ENCODE measurements at places on chromosomes 7 and 10.

GRCh38 chr7:54141576-54141975 lies 400.6 kb upstream of the VSTM2A start:
- DNase-seq: no peak

DNA sequence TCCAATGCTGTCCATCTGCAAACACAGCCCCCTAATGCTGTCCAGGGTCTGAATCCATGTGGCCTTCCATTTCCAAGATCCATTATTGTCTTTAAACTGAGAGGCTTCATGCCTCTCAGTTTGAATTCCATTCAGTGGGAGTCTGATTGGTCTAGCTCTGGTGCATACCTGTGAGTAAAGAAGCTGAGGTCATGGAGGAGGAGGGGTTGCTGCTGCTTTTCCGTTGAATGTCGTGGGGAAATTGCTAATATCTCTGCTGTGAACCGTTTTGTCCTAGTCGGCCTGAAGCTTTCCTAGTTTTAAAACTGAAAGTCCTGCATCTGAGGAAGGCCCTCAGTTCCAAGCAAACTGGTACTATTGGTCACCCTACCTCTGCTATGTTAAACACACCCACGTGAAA lies 17.7 kb downstream of the SH2D4B start:
- DNase-seq: no peak

- DNase-seq: peak; percentile 78
These were observed 1.7 kb downstream of the KLF6 start for GRCh38 chr10:3783316-3783681.

DNA sequence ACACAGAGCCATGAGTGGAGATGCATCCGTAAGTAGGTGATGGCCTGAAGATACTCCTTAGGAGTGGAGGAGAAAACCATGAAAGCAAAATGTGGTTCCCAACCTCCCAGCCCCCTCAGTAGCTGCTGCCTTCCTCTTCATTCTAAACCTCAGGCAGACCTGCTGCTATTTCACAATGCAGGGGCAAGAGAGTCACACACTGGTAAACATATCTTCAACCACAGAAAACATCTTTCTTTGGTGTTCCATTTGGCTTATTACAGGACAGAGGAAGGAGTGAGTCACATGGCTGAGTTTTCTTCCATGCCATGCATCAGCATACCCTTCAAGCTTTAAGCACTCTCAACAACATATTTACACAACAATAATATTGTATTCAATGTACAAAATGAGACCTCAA lies 342.1 kb downstream of the BMPER start:
- DNase-seq: no peak

- no peak for DNase-seq
These were observed 1231.2 kb downstream of the GATA3 start for GRCh38 chr10:9285690-9286089.

GRCh38 chr7:101217388-101218235 lies at the start of the genes PLOD3 and ZNHIT1:
TSS of gene PLOD3 (minus strand) at chr7:101217581. CDS start at chr7:101217274, 307 bp downstream.
TSS of gene ZNHIT1 (plus strand) at chr7:101218165. CDS start at chr7:101218196, 31 bp downstream.
- peak; percentile 95 for DNase-seq

GRCh38 chr7:134788191-134788590 lies 8.8 kb downstream of the CALD1 start:
- no peak for DNase-seq

DNA sequence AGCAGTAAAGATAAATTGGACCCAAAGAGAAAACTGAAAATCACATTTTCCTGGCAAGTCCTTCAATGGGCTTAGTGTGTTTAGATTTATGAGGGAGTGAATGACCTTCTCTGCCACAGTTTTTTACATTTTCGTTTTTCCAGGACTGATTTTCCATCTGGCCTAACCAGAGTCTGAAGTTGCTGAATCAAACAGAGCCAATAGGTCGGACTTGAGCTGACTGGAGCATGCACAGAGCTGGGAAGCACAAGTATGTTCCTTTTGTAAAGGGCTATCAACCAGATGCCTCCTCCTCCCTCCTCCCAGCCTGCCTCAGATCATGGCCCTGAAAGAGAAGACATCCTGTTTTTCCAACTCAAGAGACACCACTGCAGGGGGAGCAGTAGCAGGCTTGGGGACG lies 126.0 kb upstream of the ANKRD1 start:
- DNase-seq: no peak

- DNase-seq: no peak
These were observed 73.3 kb downstream of the CHST15 start for GRCh38 chr10:124019886-124020797.

DNA sequence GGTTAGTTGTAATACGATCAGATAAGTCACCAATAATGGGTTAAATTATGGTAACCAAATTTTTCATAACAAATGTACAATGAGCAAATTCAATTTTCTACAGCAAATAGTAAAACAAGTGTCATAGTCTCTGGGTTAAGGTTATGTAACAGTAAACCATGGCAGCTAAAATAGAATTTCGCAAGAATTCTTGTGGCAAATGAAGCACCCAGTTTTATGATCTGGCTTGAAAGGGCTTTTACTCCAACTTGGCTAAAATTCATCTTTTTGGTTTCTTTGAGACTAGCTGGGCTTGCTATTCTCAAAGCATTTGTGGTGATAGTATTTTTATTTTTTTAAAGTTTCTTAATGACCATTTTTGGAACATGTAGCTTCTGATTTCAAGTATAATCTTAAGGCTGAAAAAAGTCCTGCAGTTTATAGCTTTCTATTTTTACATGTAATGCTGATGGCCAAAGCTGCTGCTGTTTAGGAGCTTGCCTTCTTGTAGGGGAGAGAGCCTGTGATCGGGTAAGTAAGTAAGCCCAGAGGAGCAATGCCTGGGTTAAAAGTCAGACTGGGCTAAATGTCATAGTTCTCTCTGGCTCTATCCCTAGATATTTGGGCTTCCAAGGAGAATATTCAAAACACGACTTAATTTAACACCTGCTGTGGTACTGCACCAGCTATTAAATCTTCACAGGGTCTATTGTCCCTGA lies 55.5 kb upstream of the SYPL1 start:
- DNase-seq: no peak

Measured in AG04450 (cell line).